ENCODE measurements at places on chromosomes 2 and 18.

DNA sequence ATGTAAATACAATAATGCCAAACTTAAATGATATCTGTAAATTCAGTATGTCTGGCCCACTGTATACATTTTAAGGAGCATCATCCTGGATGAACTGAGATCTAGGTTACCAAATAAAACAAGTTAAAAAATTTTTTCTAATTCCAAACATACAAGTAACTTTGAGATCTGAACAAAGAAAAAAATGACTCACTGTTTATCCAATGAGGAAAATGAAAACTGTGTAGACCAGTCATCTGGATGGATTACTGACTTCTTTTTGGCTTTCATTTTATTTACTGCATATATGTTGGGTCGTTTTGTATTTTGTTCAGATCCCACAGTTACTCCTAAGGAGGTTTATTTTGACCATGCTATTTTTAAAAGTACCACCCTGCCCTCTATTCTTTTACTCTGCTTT, 189.8 kb downstream of the RBM43 start:
- no peak for DNase-seq

DNA sequence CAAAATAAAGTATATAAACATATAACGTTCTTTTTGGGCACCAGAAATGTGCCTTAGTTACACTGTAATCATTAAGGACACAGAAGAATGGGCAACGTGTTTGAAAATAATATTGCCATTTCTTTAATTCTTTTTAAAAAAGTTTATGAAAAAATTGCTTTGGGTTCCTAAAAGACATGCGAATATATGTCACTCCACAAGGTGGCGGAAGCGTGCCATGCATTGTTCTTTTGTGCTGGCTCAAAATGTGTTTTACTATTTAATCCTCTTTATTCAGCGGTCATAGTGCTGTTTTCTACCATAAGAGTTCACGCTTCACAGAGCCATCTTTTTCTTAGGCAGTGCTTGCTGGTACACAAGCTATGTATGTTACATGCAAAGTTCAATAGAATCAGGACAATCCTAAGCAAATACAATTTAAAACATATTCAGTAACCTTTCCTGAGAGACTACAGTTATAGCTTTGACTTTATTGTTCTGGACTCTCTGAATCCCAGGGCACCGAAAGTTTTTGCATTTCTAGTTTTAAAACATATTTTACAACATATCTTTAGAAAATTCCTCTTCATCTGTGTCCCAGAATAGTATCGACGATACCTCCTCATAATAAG, 147.8 kb upstream of the ERBB4 start:
- DNase-seq: peak; percentile 72

DNA sequence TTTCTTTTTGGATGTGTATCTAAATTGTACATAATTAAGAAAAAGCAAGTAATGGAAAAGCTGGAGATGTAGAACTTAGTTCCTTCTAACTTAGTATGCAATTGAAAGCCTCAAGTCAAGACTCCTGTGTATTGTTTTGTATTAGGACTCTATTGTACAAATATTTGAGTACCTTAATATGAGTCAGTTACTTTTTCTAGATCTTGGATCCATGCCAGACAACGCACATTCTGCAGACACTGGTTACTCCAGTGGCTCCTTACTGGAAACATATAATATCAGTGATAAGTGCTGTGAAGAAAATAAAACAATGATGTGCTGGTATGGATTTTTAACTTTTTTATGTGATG, 1.5 kb downstream of the SLC39A10 start:
- no peak for DNase-seq

- DNase-seq: no peak
Observed at GRCh38 chr18:56889621-56890020, 238.5 kb downstream of the WDR7 start.

DNA sequence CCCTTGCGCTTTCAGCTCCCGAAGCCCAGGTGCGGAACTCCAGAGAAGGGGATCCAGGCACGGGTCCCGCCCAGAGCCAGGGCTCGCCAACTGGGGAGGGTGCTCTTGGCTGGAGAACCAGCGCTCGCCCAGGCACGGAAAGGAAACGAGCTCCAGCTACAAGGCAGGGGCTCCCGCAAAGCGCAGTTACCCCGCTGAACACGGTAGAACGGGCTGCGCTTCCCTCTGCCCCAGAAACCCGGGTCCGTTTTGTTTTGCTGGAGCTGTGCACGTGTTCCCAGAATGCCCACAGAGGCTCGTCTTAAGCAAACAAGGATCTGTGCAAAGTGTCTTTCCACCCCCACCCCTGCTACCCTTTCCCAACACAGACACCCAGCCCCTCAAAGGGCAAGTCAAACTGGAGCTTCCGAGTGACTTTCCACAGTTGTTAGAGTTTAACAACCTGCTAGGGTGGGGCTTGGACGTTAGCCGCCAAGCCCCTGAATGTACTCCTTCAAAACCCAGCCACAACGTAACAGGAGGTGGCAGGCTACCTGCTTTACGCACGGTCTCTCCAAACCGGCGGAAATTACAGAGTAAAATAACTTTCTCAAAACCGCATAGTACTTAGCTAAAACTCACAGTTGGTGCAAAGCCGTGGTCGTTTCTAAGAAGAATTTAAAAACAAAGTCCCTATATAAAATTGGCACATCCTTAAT, 775 bp downstream of the RNF125 start:
- DNase-seq: peak; percentile 71

GRCh38 chr18:74520096-74520833, 14.0 kb upstream of the CNDP1 start:
- no peak for DNase-seq

- no peak for DNase-seq
Observed at GRCh38 chr2:209387389-209387788, 36.5 kb upstream of the MAP2 start.

DNA sequence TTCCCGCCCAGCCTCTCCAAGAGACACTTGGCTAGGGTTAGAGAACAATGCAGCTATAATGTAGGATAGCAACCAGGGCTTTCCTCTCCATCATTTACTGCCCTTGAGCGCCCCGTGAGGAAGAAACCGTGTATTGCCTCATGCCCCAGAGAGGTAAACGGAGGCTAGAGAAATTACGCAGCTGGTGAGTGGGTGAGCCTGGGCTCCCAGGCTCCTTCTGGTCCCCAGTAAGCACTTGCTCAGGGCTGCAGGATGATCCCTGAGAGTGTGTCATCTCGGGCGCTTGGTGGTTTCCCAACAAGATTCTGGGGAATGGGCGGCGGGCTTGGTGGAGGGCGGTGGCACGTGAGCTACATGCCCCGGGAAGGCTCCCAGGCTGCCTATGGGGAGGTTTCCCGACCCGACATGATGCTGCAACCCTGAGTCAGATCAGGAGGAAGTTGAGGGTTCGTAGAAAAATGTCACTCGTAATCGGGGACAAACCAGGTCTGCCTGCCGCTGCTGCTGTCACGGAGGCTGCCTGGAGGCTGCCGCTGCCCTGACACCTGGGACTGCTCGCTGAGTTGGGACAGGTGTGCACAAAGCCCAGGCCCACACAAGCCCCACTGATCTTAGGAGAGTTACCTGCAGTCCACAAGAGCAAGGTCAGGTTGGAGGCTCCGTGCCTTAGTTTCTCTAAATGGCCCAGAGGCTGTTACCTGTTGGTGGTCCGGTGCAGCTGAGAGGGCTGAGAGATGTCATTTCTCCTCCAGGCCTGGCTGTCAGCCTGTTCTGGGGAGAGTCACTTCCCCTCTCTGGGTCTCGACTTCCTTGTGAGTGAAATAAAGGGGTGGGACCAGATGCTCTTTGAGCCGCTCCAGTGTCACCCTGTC, at the start of gene GPR55:
TSS of gene GPR55 (minus strand) at position 773 of the 872 bp plus-strand sequence. CDS start 14,280 bp downstream, outside the sequence.
- peak; percentile 41 for DNase-seq

DNA sequence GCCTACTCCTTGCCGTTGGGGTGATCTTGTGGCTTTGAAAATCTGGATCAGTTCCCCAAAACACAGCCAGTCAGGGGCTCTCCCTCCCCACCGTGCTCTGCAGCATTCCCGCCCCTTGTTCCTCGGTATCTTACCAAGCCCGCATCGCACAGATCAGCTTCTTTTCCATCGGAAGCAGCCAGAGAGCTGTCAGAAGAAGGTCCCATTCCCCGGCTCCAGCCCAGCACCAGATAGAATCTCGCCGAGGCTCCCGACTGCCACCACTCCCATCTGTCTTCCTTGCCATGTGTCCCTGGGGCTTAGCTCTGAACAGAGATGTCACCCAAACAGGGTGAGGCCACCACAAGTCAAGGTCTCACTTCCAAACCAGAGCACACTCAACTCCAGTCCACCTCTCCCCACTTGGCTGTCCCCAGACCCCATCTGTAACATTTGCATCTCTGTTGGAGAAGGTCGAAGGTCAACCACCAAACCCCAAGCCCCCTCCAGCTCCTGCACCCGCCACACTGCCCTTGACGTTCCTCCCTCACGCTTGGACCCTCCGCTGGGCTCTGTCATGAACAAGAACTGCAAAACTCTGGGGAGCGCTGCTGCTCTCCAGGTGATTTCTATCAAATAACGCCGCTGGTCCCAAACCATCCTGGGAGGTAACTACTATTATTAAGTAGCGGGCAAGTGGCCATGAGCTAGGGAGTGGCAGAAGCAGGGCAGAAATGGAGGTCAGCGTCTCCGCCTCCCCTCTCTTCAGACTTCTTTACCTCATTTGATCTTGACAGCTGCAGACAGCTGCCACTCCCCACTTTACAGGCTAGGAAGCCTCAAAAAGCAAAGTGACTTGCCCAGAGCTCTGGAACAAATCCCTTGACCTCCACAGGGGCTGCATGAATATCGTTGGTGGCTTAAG, 70.0 kb upstream of the TAF1B start:
- no peak for DNase-seq

GRCh38 chr18:76565238-76566173, 70.5 kb upstream of the ZNF516 start:
- DNase-seq: peak; percentile 82

- no peak for DNase-seq
Observed at GRCh38 chr18:26215247-26215970, 10.8 kb upstream of the TAF4B start.

- no peak for DNase-seq
Observed at GRCh38 chr2:48110492-48110891, 204.2 kb upstream of the FBXO11 start.

DNA sequence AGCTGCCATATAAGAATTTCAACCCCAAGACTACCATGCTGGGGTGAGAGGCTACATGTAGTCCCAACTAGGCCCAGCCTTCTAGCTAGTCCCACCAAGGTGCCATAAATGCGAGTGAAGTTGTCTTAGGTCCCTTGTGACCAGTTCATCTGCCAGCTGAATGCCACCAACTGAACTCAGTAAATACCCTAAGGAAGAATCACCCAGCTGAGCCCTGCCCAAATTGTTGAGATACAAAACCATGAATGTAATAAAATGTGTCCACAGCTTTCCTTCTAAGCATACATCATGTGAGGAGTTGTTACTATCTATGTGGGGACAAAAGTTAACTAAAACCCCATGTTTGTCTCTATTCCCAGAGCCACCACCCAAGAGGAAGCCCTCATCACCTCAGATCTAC, 70.3 kb downstream of the THADA start:
- no peak for DNase-seq

GRCh38 chr2:214481204-214481603, 70.3 kb downstream of the VWC2L start:
- no peak for DNase-seq

DNA sequence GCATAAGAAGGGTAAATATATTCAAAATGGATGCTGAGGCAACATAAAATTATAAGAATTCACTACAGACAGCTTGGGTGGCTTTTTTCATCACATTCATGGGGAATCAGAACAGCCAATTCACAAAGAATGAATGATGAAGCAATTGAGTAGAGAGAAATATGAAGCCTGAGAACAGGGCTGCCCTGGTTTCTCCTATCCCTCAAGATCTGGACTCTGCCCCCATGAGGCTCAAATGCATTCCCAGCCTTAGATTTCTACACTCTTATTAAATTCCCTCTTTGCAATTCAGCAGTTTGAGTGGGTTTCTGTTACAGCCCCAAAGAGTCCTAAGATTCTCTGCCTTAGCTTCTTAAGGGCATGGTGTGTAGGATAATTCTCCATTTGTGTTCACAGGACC, 172.5 kb downstream of the MAIP1 start:
- DNase-seq: no peak

DNA sequence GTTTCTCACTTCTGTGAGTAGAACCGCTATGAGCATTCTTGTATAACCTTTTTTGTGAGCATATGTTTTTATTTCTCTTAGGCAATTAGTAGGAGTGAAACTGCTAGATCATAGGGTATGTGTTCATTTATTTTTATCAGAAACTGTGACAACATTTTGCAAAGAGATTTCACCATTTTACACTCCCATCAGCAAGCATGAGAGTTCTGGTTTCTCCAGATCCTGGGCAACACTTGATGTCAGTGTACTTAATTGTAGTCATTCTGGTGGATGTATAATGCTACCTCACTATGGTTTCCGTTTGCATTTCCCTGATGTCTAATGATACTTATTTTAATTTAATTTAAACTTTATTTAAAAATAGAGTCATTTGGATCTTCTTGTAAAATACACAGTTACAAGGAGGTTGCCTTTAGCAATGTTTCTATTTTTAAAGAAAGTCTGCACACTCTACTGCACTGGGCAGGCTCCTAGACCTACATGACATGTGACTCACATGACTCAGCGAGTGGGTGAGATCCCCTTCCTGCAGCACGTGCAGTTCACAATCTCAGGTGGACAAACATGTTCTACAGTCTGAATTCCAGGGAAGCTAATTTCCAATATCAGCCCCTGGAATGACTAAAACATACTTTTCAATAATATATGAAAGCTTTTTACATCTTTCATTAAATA, 127.0 kb upstream of the BCL2L11 start:
- DNase-seq: no peak

DNA sequence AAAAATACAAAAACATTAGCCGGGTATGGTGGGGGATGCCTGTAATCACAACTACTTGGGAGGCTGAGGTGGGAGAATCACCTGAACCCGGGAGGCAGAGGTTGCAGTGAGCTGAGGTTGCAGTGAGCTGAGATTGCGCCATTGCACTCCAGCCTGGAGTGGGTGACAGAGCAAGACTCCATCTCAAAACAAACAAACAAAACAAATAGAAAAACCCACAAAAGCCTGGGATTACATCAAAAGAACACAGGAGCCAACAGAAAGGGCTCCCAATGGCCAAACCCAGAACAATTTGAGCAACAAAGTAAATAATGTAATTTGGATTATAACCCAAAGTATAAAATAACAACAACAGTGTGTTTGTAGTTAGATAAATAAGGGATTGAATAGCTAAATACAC, 159.8 kb downstream of the UXS1 start:
- no peak for DNase-seq

DNA sequence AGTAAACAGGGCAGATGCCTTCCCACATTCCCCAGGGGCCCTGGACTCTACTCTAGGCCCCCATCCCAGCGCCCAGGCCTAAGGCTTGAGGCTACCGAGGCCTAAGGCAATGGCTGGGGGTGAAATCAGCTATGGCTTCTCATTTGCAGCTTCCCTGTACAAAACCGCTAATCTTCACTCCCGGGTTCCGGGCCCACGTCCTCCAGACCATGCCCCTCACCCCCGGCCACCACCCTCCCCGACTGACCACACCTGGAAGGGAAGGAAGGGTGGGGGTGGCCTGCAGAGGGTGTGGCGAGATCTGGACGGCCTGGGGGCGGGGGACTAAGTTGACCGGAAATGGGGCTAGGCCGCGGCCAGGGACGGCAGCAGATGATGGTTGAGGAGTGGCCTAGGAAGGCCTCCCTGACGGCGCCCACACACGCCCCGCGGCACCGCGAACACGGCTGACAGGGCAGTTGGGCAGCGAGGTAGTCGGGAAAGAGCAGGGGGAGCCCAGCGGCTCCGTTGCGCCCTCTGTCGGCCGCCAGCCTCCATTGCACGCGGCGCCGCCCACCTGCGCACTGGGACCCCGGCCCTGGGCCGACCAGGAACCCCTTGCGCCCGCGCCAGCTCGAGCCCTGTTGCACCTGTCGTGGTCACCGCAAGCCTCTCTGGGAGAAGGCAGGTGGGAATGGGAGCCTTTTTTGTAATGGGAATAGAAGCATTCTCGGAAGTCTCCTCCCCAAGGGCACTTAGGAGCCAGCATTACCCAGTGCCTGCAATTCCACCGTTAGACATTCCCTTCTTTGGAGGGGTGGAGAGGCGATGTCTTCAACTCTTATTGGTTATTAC, 117.1 kb upstream of the STPG4 start:
- DNase-seq: peak; percentile 80

All from sciatic nerve (tissue), 2 donors.